ENCODE measurements at places on chromosomes 11 and 22.

DNA sequence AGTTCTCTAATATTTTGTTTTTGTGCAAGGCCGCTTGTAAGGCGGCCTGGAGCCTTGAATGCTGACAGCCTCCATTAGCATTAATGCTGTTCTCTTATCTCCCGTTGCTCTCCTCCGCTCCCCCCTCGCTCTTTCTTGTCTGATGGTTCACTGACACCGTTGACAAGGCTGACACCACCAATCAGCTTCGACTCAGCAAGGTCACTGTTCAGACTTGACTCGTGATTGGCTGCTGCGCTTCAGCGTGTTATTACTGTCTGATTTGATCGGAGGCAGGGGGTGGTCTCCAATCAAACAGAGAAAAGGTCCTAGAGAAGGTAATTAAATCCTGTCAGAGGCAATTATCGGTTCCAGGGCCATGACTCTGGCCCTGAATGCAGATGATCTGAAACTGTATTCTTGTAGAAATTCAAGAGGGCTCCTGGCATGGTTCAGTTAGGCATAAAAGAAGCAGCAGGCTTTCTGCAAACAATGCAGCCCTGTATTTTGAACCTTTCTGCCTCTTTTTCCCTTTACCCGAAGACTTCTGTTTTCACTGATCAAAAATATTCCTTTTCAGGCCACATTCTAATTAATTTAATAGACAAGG, 49.3 kb upstream of the MPPED2 start:
- peak; percentile 2 for DNase-seq

- DNase-seq: peak; percentile 60
These were observed 46.2 kb downstream of the FLRT1 start for GRCh38 chr11:64081745-64082442.

DNA sequence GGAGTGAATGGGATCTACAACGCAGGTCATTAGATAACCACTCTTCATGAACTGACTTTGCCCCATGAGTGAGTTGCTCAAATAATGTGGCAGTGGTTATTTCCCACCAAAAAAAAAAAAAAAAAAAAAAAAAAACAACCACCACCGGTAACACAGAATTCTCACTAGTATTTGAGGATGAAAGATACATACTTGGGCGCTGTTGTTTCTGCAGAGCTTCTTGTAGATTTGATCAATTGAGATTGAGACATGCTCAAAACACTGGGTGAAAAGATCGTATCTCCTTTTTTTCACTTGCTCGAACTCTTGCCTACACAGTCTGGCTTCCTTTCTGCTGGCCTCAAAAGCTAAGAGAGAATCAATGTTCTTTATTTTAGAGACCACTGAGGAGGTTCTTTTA, 44.1 kb downstream of the FAM118A start:
- DNase-seq: no peak

DNA sequence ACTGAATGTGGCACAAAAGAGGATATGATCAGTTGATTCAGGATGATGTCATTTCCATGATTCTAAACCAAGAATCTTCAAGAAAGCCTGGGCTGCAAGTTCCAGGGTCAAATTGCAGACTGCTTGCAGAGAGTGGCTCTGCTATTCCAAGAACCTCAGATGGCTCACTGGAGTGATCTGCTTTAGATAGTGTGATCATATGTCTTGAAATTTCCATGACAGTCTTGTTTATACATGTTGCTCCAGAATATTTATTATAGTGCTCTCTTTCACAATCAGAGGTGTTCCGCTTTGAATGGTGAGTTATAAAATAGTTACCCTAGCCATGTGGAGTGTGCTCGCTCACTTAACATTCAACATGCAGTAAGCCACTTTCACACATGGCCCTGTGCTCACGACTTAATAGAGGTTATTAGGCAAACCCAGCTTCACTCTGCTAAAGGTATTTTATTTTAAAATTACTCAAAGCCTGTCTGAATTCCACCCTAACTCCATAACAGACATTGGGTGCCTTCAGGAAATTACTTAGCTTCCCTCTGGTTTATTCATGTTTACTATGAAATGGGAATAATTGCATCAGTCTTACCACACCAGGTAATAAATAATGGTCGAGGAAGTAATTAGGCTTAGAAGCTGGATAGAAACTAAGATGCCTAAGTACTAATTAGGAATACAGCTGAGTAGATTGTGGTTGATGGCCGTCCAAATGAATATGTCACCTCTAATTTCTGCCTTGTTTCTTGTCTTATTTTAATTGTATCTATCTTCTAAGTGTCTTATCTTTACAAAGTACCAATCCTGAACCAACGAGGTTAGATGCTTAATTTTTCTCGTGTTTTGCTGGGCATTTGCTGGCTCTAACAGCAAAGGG, 187.9 kb downstream of the ETS1 start:
- DNase-seq: no peak

DNA sequence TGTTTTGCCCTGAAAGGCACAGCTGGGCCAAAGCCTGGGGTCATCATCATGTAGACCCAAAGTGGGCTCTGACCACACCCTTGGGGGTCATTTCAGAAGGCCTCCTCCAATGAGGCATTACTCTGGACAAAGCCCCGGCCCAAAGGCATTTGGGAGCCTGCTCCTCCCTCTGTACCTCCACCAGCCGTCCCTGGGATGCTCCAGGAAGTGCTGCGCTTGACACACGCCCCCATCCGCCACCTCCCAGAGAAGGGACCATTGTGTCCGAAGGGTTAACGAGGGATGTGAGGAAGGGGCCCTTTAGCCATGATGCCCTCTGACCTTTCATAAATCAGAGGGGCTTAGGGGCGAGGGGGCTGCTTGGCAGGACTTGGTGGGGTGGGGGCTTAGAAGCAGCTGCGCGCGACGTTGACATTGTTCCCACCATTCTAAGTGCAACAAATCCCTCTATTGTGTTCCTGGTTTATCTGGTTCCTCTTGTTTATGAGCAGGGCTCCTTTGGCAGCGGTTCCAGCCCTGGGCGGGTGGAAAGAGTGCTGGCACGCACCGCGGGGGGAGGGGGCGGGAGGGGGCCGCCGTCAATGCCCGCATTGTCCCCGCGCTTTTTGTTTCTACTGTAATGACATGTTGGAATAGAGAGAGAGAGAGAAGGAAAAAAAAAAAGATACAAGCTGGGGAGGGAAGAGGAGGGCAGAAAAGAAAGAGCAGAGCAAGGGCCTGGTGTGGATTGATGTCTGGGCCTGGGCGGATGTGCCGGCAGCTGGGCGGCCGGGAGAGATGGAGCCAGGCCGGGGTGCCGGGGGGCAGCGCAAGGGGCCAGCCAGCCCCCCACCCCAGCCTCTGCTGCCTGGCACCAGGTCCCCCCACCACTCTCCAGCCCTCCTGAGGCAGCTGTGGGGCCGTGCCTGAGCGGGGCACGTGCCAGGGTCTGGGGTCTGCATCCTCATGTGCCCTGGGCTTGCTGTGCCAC, 32.1 kb upstream of the SOX10 start:
- no peak for DNase-seq

DNA sequence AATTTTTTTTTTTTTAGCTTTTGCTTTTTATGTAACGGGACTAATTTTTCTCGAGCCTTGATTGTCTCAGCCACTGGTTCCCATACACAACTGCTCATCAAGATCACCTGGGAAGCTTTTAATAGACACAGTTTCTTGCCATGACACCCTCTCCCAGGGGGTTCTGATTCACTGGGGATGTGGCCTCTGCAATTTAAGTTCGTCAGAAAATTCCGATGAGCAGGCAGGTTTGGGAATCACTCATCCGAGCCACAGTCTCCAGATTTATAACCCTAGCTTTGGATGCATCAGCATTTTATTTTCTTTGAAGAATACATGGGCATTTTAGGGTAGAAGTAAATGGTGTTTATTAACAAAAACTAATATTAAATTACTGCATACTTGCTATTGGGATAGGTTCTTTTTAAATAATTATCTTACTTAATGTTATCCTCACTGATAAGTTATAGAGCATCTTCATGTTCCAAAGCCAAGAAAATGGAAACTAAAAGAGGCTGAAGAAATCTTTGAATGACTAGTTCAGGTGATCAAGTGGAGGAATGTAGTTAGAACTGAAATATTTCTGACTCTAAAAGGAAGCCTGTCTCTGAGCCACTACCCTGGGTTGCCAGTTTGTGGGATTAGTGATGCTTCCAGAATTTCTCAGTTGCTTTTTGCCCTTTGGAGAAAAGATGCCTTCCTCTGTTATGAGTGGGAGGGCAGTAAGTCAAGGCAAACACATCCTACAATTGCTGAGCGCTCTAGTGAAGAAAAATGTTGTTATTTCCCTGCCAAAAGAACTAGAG, 319.0 kb downstream of the DDX10 start:
- DNase-seq: no peak

- no peak for DNase-seq
These were observed 1.5 kb downstream of the EHD1 start for GRCh38 chr11:64876835-64877341.

DNA sequence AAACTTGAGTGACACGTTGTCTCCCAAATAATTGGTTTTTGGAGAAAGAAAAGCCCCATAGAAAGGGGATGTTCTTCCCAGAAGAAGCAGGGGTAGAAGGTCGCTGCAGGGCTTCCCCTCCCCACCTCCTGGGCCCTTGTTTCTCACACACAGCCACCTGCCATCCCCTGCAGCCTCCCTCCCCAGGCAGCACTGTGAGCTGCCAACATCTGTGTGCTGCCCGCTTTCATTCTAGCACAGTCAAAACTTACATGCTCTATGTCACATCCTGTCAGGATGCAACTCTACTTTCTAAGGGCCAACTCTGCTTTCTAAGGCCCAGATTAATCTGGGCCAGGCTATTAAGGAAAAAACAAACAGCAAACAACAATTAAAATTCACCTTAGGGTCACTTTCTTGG, 309.4 kb upstream of the ZC3H12C start:
- no peak for DNase-seq

- no peak for DNase-seq
These were observed 30.9 kb downstream of the OR4D9 start for GRCh38 chr11:59542142-59542810.

DNA sequence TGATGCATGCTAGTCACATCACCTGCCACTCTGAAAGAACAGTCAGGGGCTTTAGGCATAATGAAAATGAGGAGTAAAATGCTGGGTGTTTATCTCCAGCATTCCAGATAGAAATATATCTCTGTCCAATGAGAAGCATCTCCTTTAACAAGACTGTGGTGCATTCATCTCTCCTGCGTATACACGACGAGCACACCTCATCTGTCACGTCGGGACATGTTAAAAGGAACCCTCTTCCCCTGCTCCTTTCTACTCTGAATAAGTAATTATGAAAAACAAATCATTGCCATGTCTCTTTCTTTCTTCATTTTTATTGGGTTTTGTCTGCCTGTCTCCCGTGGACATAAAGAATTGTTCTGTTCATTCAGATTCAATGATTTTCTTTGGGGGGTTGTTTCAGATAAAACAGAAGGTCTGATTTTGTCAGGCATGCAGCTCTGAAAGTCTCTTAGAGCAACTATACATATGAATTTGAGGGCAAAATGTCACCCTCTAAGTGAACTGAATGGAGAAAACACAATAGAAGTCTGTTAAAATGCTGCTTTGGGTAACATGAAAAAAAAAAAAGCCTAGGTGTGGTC, 195.0 kb downstream of the MAML2 start:
- no peak for DNase-seq

GRCh38 chr11:121318848-121319834, 26.6 kb downstream of the SC5D start:
- peak; percentile 40 for DNase-seq

GRCh38 chr11:126864934-126865333, 135.6 kb downstream of the KIRREL3 start:
- DNase-seq: no peak

DNA sequence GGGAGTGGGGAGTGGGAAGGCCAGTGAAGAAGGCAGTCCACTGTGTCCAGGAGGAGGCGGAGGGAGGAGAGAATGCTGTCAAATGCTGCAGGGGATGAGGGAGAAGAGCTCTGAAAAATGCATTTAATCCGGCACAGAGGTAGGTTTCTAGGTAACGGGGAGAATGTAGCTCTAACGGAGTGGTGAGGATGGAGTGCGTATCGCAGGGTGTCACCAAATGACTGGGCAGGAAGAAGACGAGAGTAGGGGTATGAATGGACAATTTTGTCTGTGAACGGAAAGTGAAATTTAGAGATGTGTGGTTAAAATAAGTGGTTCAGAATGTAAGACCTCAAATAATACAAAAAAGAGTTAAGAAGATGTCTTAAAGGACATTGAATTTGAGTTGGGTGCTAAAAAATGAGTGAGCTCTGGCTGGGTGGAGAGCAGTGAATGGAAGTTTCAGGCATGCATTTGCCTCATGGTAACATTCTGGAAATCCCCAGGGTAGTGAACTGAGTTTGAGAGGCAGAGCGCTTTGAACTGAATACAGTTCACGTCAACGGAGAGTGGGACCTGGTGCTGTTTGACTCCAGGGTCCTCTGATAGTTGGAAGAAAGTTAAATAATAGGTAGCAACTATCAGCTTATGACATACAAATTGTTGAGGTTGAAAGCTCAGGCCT, 81.3 kb upstream of the CADM1 start:
- no peak for DNase-seq

- DNase-seq: no peak
These were observed 5.7 kb downstream of the CD3E start for GRCh38 chr11:118310271-118310670.

GRCh38 chr22:37802310-37803194, 5.2 kb upstream of the GCAT start:
- DNase-seq: peak; percentile 50

DNA sequence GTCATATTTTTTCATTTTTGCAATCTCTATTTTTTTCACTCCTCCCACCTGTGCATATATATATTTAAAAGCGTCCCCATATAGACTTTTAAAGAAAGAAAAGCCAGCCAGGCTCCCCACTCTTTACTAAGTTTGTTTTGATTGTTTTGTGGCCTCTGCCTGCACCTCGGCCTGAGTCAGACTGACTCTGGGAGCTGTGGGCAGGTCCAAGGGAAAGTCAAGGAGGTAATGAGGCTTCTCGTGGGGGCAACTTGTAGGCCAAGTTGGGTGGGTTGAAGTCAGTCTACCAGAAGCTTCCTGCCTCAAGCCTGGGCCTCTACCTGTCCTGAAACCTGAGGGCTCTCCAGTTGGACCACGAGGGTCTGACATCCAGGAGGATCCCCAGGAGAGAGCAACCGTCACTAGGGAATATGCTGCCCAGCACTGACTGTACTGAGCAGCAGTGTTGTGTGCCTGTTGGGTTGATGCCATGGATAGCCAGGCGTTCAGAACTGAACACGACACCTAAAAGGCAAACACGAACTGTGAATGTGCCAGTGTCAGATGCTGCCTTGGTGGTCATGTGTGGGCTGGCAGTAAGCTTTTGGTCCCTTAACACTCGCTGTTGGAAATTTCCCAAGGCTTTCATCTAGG, 58.8 kb downstream of the BMAL1 start:
- DNase-seq: no peak

Data from NCI-H1436 (cell line).